T-helper 17 cell (primary cell): ENCODE measurements at places on chromosomes 2 and 18.

GRCh38 chr2:56244911-56245530 lies 61.2 kb downstream of the CCDC85A start:
- no peak for DNase-seq

- no peak for DNase-seq
These were observed 166.6 kb upstream of the TANK start for GRCh38 chr2:160993654-160994061.

- DNase-seq: no peak
These were observed 10.1 kb downstream of the SLC9A4 start for GRCh38 chr2:102483086-102483485.

GRCh38 chr2:6487765-6488164 lies 377.9 kb downstream of the CMPK2 start:
- DNase-seq: no peak

DNA sequence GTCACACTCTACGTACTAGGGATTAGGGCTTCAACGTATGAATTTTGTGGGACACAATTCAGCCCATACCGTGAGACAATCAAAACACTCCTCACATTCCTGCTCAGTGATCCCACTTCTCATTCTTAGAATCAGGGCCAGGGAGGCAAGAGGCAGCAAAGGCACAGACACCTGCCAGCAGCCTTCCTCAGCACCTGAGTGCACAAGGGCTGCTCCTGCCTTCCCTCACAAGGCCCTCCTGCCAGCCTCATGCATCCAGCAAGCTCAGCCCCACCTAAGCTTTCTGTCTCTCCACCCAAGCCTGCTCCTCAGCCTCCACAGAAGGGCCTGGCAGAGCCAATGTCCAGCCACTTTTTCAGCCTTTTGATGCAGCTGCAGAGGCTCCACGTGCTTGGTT lies 141.6 kb downstream of the SP3 start:
- DNase-seq: no peak

GRCh38 chr2:165497659-165498317 lies 28.3 kb downstream of the CSRNP3 start:
- DNase-seq: no peak

- DNase-seq: no peak
These were observed 56.0 kb upstream of the NFU1 start for GRCh38 chr2:69493268-69493667.

DNA sequence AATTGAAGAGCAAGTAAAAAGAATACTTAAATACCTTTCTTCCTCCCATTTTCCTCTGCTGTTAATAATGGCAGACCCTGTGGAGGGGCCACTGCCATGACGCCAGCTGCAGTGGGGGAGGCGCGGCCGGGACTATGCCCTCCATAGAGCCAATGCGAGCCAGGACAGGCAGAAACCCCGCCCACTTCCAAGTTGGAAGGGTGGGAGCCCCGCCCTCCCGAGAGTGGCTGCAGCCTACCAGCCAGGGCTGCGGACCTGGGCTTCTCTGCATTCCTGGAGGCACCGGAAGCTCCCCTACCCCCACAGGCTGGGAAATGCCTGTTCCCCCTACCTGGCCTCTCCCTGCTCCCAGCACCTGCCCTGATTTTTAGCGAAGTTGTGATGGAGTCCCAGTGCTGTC lies 439.4 kb upstream of the CDH19 start:
- no peak for DNase-seq

GRCh38 chr2:174217869-174218268 lies 30.5 kb downstream of the OLA1 start:
- no peak for DNase-seq

DNA sequence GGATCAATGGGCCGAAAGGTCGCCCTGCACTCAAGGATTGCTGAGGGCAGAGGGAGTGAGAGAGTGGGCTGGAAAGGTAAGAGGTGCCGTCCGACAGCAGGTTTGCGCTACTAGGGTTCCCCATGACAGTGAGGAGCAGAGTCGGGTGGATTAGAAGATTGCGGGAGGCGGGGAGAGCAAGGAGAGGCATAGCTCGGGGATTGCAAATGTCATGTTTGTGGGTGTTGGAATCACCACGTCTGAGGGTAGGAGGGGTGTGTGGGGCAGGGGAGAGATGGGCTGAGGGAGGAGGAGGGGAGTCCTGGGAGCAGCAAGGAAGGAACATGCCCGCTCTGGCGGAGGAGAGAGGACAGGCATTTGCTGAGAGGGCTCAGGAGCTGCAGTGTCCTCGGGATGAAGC lies 81.2 kb downstream of the ZCCHC2 start:
- DNase-seq: no peak

- DNase-seq: no peak
These were observed 39.2 kb downstream of the IL1R2 start for GRCh38 chr2:102030855-102031527.

GRCh38 chr18:49581371-49581770 lies 19.5 kb downstream of the LIPG start:
- DNase-seq: no peak

GRCh38 chr2:68251855-68252399 lies 405 bp downstream of the PPP3R1 start:
- DNase-seq: peak; percentile 37

GRCh38 chr18:66534110-66534509 lies 69.8 kb downstream of the CDH19 start:
- no peak for DNase-seq

DNA sequence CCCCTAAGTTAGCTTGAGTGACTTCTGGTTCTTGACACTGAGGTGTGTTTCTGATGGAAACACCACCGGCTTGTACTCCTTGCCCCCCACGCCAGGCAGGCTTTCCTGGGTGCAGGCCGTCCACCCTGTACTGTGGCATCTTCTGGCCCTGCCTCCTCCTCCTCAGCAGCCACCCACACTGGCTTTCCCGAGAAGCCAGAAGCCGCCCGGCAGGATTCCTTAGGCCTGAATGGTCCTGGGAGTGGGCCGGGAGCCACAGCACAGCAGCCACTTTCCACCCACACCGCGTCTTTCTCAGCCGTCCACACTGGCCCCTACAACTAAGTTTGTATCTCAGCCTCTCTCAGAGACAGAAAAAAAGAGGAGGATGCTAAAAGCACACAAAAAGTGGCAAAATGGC lies 2.1 kb upstream of the HSBP1L1 start:
- DNase-seq: no peak

DNA sequence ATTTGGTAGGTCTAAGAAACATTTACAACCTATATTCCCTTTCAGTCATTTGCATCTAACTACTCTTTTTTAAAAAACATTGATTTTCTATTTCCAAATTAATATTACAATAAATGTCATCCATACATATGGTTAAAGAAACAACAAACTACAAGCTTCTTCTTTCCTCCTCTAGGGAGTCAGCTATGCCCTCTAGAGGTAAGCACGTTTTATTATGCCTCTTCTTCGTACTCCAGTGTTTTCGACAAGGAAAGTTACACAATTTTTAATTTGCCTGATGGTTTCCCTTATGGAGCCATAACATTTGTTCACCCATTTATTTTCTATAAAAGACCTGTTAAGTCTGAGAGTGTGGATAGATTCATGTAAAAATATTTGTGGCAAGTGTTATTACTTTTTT lies 183.4 kb upstream of the CDH7 start:
- no peak for DNase-seq

DNA sequence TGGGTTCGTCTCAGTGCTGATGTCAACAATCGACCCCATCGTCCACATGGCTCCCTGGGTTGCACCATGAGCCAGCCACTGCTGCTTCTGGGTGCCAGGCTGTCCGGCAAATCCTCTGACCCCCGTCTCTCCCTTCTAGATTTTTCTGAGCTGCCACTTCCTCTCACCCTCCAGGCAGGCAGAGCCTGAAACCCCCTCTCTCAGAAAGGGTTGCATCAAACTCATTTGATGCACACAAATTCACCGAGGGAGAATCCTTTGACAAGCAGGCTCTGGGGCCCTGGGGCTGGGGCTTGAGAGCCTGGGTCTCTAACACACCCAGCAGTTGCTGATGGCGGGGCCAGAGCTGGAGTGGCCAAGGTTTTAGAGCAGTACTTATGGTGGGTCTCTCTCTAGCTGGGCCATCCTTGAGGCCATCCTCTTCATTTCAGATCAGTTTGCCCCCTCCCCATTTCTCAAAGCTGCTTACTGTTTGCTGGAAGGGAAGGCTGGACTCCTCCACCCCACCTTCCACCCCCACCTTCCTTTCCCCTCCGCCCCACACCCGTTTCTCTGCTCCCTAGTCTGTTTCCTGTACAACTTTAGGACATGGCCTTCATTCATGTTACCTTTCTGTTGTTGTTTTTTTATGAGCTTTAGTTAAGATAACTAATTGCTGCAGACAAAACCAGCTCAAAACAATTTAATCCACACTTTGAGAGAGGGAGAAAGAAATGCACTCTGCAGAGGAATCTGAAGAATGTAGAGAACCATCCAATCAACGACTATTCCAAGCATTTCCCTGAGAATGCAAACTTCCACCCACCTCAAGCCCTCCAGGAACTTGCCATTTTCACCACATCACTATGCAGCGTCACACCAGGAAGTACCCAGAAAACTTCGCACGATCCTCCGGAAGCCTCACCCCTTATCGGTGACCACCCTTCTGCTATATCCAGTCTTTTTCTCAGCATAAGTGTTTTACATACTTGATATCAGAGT lies 69.5 kb downstream of the ARL4C start:
- DNase-seq: no peak

GRCh38 chr2:229407170-229407569 lies 136.1 kb upstream of the PID1 start:
- no peak for DNase-seq
